Testis (tissue), 5 donors: ENCODE measurements at places on chromosomes 7 and 10. TPM values are rescaled to one million over a fixed set of nuclear protein-coding genes. Genes with fewer than 3 reads are reported as not detected.

Gene CDC14C
- total RNA-seq: 4.7 TPM

Gene GAD2
- 2.2 TPM for total RNA-seq

GRCh38 chr7:30019387-30019786 is 7.1 kb downstream of the FKBP14 start:
- DNase-seq: no peak

- DNase-seq: no peak
Measured at GRCh38 chr7:102210787-102211186, 75.9 kb upstream of the SH2B2 start.

- DNase-seq: no peak
Measured at GRCh38 chr7:103003004-103003403, 71.6 kb downstream of the FBXL13 start.

DNA sequence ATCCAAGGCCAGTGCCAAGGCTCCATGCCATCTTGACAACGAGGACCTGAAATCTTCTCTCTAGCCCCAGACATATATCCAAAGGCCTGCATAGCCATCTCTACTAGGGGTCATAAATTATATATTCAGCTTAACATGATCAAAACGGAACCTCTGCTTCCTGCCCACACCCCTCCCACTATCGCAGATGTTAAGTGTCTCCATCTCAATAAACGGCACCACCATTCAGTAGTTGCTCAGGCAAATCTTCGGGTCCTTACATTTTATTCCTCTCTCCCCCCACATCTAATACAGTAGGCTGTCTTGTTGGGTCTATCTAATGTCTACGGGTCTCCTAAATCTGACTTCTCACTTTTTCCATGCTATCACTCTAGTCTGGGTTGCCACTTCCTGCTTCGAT is 201.1 kb upstream of the PLXNA4 start:
- DNase-seq: no peak

DNA sequence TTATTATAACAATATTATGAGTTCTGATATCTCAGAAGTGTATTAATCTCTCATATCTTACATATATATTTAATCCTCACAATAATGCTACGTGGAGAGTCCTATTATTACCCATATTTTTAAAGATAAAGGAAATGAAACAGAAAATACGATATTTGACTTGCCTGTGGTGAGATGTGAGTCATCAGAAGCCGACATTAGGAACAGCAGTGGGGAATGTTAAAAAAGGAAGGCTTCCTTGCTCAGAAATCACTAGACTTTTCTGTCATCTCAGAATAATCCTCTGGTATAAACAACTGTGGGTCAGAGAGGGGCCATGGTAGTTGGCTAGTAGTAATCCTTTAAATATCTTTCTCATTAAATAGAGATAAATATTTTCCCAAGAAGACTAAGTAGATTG is 402.3 kb upstream of the PCDH15 start:
- DNase-seq: no peak
